ENCODE measurements at places on chromosomes 5 and 9.

DNA sequence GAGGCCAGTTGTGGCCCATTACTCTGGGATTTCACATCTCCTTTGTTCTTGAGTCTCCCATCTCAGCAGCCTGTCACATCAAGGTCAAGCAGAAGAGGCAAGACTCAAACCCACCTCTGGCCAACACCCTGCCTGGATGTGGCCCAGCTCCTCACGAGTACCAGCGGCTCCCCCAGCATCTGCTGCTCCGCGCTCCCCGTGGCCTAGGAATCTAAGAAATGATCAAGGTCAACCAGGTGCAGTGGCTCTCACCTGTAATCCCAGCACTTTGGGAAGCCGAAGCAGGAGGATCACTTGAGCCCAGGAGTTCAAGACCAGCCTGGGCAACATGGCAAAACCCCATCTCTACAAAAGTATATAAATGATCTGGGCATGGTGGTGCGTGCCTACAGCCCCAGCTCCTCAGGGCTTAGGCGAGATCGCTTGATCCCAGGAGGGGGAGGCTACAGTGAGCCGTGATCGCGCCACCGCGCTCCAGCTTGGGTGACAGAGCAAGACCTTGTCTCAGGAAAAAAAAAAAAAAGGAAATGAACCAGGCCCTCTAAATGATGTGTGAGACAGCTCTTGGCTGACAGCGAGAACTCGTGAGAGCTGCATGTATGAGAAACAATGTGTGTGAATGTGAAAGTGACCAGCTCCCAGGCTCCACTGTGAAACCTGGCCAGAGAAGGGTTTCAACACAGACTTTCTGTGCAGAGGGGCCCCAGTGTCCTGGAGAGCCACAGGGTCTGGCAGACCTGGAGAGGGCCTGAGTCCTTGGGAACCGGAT lies 61.6 kb upstream of the ANGPTL2 start:
- DNase-seq, result peak; percentile 79

GRCh38 chr5:91302305-91302704 lies 80.8 kb downstream of the ARRDC3 start:
- no peak for DNase-seq

DNA sequence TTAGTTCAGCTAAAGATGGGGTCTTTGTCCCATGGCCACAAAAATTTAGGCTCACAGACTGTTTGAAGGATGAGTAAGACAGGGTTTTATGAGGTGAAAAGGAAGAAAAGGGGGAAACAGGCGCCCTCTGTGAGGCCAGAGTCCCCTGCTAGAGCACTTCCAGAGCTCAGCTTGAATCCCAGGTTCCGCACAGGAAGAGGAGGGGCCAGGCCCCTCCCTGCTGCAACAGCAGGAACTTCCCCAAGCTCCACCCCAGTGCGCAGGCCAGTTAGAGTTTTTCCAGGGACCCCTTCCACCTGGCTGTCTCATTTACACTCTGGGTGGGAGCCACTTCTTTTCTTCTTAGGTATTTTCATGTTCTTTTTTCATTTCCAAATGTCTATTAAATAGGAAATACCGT lies 480.8 kb downstream of the PSAT1 start:
- DNase-seq, result no peak

GRCh38 chr5:174829511-174829864 lies 105.1 kb downstream of the MSX2 start:
- DNase-seq, result no peak

DNA sequence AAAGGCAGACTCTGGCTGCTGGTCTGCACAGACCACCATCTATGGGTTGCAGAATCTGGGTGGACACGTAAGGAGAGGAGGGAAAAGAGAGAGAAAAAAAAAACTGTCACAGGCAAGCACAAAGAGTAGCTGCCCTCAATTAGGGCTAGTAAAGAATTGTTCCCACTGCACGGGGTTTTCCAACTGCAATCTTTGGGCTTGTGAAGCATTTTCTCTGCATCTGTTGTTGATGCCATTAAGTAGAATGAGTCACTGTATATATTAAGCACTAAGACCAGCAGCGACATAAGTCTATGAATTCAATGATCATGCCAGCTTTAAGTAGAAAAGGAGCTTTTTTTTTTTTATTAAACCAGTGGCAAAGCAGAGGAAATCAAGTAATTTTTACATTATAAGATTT lies 40.2 kb downstream of the MED10 start:
- DNase-seq, result no peak
